ENCODE measurements at places on chromosomes 11 and 22.

- DNase-seq = no peak
Observed at GRCh38 chr11:20208622-20209111, 48.4 kb upstream of the DBX1 start.

GRCh38 chr11:64449381-64450167 lies 90.6 kb downstream of the RPS6KA4 start:
- DNase-seq = peak; percentile 77

- no peak for DNase-seq
Observed at GRCh38 chr11:30774496-30775232, 188.5 kb upstream of the MPPED2 start.

- DNase-seq = no peak
Observed at GRCh38 chr11:128227466-128227865, 359.9 kb downstream of the ETS1 start.

DNA sequence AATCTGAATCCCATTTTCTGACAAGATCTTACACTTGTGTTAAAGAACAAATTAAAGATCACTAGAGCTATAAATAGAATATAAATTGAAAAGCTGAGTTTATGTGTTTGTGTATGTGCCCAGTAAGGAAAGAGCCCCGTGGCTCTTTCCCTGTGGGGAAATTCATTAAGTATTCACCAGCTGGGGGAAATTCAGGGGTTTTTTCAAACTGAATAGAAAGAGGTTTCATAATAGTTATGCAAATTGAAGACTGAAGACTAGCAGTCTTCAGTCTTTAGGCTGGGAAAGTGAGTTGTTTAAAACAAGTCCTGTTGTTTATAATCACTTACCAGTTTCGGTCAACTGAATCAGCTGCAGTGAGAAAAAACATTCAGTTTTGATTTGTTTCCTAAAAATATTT lies 11.3 kb upstream of the MS4A7 start:
- no peak for DNase-seq

GRCh38 chr11:71200761-71201160 lies 51.6 kb downstream of the SHANK2 start:
- no peak for DNase-seq

DNA sequence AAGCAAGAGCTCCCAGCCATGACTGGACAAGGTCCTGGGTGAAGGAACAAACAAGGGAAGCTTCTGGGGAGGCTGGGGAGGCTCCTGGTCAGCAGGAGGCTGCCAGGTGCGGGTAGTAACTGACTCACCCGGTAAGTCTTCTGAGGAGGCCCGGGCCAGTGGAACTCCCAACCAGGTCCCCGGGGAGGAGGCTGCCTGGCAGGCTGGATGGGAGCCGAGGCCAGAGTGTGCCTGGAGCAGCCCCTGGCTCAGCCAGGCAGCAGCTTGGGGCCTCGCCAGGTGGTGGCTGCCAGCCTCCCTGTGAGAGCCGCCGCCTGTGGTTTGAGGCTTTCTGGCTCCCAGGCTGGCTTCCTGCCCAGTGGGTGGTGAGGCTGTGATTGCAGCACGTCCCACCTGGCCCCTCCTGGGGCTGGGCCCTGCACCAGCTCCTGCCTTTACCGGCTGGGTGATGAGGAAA lies 46.2 kb downstream of the IGF2 start:
- DNase-seq = peak; percentile 94

GRCh38 chr22:22854466-22854865 lies 33.1 kb upstream of the IGLL5 start:
- DNase-seq = no peak

DNA sequence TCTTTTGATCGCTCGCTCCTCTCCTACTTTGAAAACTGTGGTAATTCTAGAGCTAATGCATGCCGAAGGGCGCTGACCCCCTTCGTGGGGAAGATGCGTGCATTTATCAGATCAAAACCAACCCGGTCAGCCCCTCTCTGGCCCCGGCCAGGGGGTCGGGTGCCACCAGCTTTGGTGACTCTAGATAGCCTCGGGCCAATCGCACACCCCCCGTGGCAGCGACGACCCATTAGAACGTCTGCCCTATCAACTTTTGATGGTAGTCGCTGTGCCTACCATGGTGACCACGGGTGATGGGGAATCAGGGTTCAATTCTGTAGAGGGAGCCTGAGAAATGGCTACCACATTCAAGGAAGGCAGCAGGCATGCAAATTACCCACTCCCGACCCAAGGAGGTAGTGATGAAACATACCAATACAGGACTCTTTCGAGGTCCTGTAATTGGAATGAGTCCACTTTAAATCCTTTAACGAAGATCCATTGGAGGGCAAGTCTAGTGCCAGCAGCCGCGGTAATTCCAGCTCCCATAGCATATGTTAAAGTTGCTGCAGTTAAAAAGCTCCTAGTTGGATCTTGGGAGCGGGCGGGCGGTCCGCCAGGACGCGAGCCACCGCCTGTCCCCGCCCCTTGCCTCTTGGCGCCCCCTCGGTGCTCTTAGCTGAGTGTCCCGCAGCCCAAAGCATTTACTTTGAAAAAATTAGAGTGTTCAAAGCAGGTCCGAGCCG lies 3898.2 kb upstream of the OR11H1 start:
- DNase-seq = no peak

DNA sequence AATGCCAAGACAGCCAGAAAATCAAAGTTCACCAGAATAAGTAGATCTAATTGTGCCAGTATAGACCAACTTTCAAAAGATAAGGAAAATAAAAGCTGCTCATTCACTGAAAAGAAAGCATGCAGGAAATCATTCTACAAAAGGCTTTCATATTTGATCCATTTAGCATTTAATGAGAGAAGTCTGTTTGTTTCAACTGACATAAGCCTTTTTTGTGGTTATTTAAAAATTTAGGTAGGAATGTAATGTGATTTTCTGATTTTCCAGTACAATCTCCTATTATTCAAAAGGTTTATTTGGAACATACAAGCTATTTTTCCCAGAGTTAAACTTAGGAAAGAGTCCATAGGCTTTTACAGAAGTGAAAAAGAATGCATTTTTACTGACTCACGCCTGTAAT lies 92.7 kb downstream of the SBF2 start:
- no peak for DNase-seq

DNA sequence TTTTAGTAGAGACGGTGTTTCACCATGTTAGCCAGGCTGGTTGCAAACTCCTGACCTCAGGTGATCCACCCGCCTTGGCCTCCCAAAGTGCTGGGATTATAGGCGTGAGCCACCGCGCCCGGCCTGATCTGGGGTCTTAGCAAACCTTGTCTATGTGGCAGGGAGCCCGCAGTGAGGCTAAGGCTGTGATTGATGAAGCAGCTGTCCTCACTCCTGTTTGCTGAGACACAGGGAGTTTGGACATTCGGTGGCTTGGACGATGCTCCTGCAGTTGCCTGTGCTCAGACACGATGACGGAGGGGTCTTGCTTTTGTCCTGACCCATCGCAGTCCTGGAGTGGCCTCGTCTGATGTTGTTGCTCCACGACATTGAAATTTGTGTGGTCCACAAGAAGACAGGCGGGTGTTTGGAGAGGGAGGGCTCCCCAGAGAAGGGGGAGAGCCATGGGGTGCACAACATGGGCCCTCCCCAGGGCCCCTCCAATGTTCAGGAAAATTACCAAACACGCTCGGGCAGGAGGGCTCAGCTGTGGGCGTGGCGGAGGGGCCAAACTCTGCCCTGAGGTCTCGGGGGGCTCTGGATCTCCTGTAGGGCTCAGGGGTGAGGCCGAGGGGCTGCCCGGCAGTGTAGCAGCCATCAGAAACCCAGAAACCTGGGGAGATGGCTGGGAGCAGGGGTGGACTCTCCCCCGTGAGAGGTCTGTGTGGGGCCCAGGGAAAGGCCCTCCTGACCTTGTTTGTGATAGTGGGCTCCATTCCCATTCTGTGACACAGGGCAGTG lies 41.8 kb upstream of the PRR5 start:
- no peak for DNase-seq

Measured in Calu3 (cell line).